ENCODE measurements at places on chromosomes 3 and 15.
A peak's percentile ranks its signal among the peaks of the same experiment; 100 is the strongest.

- DNase-seq, result no peak
Measured at GRCh38 chr3:119571230-119571629, 8.1 kb upstream of the ADPRH start.

DNA sequence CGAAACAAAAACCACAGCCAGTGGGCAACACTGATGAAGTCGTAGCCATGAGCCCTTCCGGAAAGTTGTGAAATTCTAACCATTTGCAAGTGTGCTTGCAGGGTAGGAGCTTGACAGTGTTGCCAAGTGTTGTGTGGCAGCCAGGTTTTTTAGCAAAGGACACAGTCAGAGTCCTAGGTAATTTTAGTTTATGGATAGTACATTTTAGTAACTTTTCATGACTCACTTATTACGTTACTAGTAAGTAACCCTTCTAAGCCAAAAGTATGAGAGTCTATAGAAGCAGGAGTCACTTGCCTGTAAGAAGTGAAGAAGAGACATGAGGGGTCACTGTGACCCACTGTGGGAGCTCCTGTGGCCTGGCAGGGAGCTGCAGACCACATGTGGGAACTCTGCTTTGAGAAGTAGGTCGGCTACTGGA lies 54.8 kb upstream of the ADPGK start:
- peak; percentile 68 for DNase-seq

DNA sequence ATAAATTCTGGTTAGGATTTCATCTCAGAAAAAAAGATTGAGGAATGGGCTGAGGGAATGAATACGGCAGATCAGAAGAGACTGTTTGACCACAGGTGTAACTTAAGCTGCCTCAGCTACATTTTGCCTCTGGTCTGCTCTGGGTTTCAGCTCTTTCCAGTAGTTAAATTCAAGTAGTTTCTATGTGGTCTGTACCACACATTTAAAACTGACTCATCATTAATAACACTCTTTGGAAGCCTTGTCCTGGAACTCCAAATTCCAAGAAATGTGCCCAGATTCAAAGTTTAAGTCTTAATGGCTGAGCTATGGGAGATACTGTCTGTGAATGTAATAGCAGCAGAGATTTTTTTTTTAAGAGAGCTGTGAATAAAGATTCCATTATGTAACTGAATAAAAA lies 133.1 kb upstream of the IGSF10 start:
- peak; percentile 7 for DNase-seq

GRCh38 chr3:141793476-141794260 lies 30.5 kb downstream of the GRK7 start:
- DNase-seq, result no peak

GRCh38 chr15:88120026-88120425 lies 136.5 kb downstream of the NTRK3 start:
- DNase-seq, result no peak

DNA sequence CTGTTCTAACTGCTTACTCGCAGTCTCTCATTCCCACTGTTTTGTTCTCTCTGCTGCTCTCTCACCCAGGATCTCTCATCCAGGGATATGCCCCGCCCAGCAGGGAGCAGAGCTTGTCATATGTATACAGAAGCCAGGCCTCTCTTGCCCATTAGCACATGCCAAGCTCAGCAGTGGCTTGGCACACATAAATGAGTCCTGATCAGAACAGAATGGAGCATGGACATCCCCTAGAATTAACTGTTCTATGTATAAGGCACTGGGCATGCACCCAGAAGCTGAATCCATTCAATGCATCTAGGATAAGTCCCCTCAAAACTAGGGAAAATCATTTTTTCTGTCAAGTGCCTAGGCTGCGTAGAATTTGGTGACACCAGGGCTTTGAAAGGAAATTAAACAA lies 61.6 kb downstream of the IGSF11 start:
- no peak for DNase-seq

DNA sequence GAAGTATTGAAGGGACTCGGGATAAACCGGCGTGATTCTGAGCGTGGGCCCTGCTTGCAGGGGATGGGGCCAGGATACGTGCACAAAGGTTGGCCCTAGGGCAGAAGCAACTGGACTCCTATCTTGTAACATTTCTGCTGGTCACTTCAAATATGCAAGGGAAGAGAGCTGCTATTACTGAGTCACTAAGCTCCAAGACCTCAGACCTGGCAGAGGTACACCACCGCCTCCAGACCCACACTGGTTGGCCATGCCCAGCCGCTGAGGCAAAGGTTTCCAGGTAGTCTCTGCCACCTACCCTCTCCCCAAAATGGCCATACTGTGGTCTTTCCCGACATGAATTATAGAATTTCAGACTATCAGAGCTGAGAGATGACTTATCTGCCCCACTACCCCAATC lies 13.4 kb upstream of the STRA6 start:
- no peak for DNase-seq

- no peak for DNase-seq
Measured at GRCh38 chr3:157650172-157650571, 147.0 kb upstream of the VEPH1 start.

DNA sequence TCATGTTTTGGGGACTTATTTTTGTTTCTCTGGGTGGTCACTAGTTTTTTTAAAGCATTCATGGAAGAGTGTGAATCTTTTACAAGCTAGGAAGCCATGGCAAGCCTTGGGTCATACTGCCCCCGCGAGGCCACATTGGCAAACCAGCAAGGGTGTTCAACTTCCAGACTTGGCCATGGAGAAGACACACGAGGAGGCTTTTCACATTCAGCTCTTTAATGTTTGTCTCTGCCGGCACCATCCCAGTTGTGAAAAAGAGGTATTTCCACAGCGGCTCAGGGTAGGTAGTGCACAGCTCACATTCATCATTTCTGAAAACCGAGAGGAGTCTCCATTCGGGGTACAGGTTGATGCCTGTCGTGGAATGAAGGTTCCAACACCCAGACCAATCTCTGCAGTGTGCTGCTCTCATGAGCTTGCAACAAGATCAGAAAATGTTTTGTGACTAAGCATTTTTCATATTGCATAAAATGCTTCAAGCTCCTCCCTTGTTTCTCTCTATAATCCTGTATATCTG lies 7.7 kb downstream of the CCR5 start:
- peak; percentile 74 for DNase-seq

GRCh38 chr3:18295171-18295920 lies 129.8 kb downstream of the SATB1 start:
- DNase-seq, result peak; percentile 71

DNA sequence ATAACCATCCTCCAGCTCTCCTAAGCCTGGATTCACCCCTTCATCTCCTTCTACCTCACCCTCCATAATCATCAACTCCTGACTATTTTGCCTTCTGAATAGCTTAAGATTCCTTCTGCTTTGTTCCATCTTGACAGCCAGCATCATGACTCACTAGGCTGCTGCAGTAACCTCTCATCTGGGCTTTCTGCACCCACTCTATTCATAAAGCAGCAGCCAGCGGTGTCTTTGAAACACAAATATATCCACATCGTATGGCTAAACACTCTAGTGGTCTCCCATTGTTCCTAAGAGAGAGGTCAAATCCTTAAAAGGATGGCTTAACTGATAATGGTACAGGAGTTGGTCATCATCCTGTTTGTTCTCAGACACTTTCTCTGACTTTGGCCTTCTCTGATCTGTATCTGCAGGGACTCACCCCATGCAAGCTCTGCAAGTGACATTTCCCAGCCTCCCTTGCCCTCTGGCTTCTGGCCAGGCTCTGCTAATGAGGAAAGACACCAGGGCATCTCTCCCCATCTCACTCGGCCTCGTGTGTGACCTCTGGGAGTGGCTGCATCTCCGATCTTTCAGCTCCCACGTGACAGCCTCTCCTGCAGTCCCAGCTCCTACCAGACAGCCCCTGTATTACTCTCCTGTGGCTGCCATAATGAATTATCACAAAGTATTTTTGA lies 6.2 kb downstream of the GRK7 start:
- peak; percentile 53 for DNase-seq

DNA sequence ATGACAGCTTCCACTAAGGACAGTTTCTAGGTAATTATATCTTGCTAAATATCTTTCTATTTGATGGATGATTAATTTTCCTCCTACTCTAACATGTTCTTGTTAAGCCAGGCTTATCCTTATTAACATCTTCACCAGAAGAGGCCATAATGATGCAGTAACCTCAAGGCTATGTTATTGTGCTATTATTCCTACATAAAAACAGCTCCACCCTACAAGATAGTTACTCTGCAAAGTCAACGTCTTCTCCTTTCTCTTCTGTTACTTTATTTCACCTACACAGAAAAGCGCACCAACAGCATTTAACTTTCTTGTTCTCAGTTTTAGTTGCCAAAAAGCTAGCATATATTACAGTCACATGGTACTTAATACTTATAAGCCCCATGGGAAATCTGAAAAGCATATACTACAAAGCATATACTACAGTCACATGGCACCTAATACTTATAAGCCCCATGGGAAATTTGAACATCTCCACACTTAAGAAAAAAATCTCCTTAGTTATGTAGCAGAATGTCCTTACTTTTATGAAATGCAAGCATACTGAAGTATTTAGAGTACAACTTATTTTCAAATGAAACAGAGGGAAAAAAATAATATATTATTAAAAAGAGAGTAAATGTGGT lies 13.4 kb downstream of the ADAM10 start:
- no peak for DNase-seq

DNA sequence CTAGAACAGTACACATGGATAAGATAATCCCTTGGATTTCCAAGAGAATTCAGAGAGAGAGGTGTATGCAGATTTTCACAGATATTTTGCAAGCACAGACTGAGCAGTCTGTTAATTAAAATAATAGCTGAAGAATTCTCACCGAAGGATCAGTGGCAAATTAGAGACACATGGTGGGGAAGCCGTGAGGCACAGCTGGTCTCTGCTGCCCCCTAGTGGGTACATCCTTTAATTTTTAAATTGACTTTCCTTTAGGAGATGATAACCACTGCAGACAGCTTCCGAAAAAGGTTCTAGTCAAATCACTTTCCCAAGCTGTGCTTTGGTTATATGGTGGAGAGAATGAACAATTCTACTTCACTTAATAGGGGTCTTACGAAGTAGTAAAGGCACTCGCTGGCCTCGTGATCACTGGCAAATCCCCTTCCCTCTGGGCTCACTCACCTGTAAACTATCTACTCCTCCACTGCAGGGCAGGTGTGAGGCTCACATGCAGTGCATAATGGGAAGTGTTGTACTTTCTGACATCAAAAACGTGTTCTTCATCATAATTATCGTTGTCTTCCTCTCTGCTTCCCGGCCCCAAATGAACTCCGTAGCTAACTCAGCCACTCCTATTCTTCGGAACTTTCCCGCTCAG lies 19.5 kb downstream of the MESD start:
- peak; percentile 74 for DNase-seq

- no peak for DNase-seq
Measured at GRCh38 chr15:60646595-60646994, 167.7 kb upstream of the ICE2 start.

DNA sequence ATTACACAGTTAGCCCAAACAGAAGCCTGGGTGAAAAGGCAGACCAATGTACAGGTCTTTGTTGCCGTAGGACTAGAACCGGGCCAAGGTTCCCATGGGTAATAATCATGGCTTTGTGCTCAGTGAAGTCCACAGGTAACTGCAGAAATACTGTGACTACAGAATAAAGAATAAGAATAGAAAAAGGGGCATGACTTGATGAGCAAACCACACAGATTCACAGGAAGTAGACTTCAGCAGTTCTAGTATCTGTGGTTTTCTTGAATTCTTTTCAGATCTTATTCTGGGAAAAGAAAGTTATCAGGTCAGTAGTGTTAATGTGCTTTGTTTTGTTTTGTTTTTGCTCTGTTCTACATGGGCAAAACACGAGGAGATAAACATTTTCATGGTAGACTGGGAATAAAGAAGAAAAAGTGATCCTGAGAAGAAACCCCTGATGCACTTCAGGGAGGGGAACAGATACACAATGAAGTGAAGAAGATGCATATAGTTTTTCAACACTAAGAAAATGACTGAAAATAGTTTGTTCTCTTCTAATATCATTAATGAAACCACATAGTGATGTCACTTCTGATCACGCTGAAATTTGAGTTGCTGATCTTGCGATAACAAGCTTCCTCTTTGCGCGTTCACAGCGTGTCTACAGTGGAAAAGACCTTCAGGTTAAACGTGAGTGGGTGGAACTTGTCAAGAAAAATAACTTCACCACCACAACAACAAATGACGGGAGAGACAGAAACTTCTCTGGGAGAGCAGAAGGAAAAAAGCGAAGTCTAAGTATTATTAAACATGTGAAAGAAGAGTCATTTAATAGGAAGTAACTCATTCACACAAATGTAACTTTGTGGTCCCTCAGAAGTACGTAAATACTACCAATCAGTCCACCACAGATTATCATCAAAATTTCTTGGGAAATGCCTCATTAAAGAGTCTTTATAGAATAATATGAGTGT lies 315.8 kb upstream of the SATB1 start:
- DNase-seq, result no peak

DNA sequence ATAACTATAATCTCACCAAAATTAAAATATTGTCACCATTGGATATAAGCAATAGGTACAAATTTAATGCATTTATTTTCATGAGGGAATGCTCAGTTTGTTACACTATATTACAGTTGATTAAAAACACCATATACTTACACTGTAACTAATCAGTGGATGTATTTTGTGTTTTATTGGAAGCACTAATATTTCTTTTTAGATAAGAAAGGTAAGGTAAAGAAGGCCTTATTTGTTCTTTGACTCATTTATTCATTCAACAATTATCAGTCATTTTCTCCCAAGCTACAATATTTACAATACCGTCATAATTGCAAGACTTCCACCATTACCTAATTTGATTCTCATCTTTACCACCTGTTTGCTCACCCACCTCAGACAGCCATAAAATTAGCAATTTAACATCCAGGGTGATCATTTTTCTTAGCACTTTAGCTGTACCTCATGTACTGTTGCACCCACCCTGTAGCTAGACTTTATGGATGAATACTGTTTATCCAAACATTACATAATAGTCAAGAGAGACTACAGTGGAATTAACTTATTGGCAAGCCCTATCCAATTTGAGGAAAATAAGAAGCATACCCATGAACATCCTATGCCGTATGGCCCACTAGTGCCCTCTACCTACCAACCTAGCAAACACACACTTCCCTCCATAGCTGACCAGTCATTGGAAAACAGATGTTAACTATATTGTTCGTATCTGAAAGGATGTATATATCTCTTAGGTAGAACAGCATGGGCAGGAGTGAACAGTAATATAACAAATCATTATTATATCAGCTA lies 229.6 kb downstream of the BBX start:
- DNase-seq, result peak; percentile 68

DNA sequence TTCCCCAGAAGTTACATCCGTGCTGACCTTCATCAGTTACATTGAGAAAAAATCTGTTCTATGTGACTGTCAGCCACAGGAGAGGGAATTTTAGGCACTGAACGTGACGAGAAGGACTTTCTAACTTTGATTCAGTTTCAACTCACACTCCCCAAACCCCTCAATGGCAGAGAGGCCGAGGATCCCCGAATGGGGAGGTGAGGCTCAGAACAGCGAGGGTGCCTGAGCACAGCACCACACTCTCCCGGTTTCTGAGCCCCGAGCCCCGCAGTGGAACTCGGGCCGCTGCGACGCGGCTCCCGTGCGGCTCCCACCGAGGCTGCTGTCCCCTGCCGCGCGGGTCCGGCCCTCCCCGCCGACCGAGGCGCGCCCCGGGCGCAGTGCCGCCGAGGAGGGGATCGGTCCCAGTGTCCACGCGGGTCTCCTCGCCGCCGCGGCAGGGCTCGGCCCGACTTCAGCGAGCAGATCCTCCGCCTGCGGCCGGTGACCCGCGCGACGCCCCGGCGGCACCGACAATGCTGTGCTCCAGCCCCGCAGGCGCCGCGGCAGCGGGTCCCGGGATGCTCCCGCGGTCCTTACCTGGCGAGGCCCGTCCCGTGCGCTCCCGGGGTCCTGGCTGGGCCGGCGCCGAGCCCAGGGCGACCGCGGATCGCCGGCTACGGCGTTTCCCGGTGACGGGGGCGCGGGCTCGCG lies 439 bp downstream of the CTXND1 start:
- DNase-seq, result no peak

All from choroid plexus epithelial cell (primary cell).